ENCODE measurements at places on chromosomes 6 and 20. TPM values are rescaled to one million over a fixed set of nuclear protein-coding genes. Genes with fewer than 3 reads are reported as not detected.

Gene NECAB3
- 77.2 TPM for total RNA-seq

Gene PLTP
- total RNA-seq = 92.1 TPM

Gene TRAPPC3L
- not detected for total RNA-seq

Gene WFDC10B
- total RNA-seq = not detected

Gene GPR63
- 4.8 TPM for total RNA-seq

Gene PGC
- not detected for total RNA-seq

Gene PGM3
- 81.9 TPM for total RNA-seq

Gene TP53RK
- total RNA-seq = 10.5 TPM

Gene FOXS1
- not detected for total RNA-seq

DNA sequence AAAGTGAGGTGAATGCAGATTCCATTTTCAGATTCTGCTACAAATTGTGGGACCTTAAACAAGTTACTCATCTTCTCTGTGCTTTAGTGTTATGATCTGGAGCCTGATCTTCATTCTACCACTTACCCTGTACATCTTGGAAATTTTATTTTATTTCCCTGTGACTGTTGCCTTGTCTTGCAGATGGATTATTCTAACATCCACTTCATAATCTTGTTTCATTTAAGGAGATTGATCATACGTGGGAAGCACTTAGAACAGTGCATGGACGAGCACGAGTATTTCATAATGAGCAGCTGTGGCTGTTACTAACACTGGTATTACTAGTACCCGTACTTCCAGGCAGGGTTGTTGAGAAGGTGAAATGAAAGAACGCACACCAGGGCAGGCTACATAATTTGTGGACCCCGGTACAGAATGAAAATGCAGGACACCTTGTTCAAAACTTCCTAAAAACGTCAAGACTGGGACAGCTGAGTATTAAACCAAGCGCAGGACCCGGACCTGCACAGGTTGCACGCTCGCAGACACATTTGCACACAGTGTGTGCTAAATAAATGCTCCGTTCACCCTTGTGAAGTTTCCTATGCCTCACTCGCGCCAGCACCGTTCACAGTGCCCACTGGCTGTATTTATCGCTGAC lies 535 bp upstream of the CCDC170 start:
- H3K4me1 ChIP-seq = peaks cover 3% of the 10 kb centered on the region
- H3K4me3 ChIP-seq = peak overlapping the region; percentile 85
- peaks cover 17% of the 10 kb centered on the region for H3K27me3 ChIP-seq
- no peaks in the 10 kb centered on the region for H3K36me3 ChIP-seq

DNA sequence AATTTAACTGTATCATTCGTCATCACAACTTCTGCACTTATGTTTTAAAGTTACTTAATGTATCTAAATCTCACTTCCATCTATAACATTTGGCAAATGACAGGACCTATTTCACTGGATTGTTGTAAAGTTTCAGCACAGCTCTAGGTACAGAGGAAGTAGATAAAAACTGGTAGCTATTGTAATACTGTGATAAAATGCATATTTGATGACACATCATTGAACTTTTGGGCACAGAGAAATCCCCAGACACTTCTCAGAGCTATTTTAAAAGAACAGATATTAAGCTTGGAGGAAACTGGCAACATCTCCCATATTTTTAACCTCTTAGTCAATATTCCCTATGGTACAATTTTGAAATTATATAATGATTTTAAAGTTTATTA lies 138.7 kb downstream of the RFPL4B start:
- H3K27me3 ChIP-seq = no peaks in the 10 kb centered on the region
- no peak for DNase-seq
- H3K4me1 ChIP-seq = no peaks in the 10 kb centered on the region
- H3K36me3 ChIP-seq = no peaks in the 10 kb centered on the region
- H3K27ac ChIP-seq = no peak overlapping the region
- H3K4me3 ChIP-seq = no peak overlapping the region

GRCh38 chr20:18577942-18578341 lies 9.9 kb upstream of the DTD1 start:
- H3K36me3 ChIP-seq = no peaks in the 10 kb centered on the region
- H3K27me3 ChIP-seq = no peaks in the 10 kb centered on the region

DNA sequence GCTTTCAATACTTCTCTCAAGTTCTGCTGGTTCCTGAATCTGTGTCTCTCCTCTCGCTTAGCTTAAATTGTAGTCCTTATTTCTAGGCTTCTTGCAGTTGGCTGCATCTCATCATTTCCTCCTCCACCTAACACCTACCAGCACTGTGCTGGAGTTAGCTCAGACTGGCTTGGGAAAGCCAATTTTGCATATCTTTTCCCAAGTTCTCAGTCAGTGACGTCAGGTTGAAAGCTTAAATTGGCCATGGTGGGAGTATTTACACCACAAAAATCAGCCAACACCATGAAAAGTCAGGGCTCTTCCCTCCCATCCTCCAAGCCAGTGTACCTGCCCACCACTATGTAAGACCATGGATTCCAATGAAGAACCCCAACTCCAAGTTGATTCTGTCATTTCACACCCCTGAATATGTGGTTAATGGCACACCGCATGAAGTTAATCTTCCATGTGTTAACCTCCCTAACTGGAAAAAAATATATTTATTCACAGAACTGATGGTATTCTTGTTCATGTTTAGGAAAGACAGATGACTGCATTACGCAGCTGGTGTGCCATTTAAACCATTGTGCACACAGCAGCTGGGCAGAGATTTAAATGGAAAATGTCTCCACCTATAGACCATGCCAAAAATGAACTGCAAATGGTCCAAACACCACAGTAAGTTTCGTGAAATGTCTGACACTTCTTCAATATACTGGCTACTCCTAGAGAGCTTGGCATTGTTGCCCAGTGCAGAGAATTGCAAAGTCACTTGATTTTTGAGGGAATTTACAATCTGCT lies 274.1 kb upstream of the MAP3K7 start:
- DNase-seq = no peak
- H3K27me3 ChIP-seq = no peaks in the 10 kb centered on the region
- no peak overlapping the region for H3K4me3 ChIP-seq
- no peak overlapping the region for H3K27ac ChIP-seq
- no peaks in the 10 kb centered on the region for H3K36me3 ChIP-seq
- H3K4me1 ChIP-seq = no peaks in the 10 kb centered on the region

- no peak overlapping the region for H3K27ac ChIP-seq
- H3K4me3 ChIP-seq = no peak overlapping the region
- H3K4me1 ChIP-seq = no peaks in the 10 kb centered on the region
- H3K27me3 ChIP-seq = no peaks in the 10 kb centered on the region
- no peak for DNase-seq
Measured at GRCh38 chr6:1322156-1322555, 10.3 kb downstream of the FOXQ1 start.

DNA sequence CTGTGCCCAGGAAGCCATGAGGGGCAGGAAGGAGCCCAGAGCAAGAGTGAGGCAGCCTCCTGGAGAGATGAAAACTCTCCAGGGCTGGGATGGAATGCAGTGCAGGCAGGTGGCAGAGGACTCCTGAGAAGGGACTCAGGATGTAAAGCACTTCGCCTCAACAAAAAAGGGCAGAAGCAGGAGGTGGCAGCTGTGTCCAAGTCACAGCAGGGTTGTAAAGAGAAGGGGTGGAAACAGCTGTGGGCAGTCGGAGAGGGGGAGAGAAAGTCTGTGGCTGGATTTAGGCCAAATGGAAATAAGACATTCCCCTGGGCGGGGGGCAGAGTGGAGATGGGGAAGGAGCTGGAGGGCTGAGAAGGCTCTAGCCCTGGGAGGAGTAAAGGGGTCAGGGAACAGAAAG lies 34.9 kb downstream of the CYP21A2 start:
- no peak overlapping the region for H3K4me3 ChIP-seq
- H3K36me3 ChIP-seq = no peaks in the 10 kb centered on the region
- no peaks in the 10 kb centered on the region for H3K27me3 ChIP-seq
- no peak for DNase-seq
- no peak overlapping the region for H3K27ac ChIP-seq

DNA sequence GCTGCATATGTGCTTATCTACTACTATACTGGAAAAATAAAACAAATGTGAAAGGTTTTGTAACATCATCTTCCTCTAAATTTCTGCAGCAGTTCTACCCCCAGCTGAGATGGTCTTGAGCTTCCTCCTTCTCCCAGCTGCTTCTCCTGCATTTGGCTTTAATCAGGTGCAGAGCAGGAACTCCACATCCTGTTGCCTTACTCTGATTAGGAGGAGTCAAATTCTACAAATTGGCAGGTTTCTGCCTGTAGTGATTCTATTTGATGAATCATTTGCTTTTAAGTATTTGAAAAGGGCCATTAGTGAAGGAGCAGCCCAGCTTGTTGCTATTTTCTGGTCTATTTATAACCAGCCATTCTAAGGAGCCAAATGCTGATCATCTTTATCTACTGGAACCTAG lies 224.5 kb downstream of the GMDS start:
- no peak overlapping the region for H3K27ac ChIP-seq
- H3K36me3 ChIP-seq = no peaks in the 10 kb centered on the region
- no peaks in the 10 kb centered on the region for H3K27me3 ChIP-seq
- no peak for DNase-seq
- H3K4me3 ChIP-seq = no peak overlapping the region

DNA sequence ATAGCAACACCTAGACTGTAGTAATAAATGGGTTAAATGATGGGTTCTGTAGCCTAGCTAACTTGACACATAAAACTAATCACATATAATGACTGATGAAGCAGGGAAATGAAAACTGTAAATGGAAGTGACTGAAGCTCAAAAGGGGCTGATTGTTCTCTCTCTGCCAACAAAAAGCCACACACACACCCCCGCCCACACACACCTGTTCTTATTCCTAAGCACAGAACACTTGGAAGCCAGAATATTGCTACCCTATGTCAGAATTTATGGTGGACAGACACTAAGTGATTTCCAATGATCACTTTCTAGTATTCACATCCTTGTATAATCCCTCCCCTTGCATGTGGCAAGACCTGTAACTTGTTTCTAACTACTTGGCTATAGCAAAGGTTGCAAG lies 603.5 kb downstream of the UTRN start:
- H3K27ac ChIP-seq = no peak overlapping the region
- H3K4me3 ChIP-seq = no peak overlapping the region
- no peaks in the 10 kb centered on the region for H3K27me3 ChIP-seq
- H3K4me1 ChIP-seq = no peaks in the 10 kb centered on the region
- H3K36me3 ChIP-seq = no peaks in the 10 kb centered on the region

GRCh38 chr6:29793036-29793356 lies 34.6 kb upstream of the HLA-G start:
- peaks cover 76% of the 10 kb centered on the region for H3K27me3 ChIP-seq
- no peak overlapping the region for H3K27ac ChIP-seq
- no peaks in the 10 kb centered on the region for H3K36me3 ChIP-seq

DNA sequence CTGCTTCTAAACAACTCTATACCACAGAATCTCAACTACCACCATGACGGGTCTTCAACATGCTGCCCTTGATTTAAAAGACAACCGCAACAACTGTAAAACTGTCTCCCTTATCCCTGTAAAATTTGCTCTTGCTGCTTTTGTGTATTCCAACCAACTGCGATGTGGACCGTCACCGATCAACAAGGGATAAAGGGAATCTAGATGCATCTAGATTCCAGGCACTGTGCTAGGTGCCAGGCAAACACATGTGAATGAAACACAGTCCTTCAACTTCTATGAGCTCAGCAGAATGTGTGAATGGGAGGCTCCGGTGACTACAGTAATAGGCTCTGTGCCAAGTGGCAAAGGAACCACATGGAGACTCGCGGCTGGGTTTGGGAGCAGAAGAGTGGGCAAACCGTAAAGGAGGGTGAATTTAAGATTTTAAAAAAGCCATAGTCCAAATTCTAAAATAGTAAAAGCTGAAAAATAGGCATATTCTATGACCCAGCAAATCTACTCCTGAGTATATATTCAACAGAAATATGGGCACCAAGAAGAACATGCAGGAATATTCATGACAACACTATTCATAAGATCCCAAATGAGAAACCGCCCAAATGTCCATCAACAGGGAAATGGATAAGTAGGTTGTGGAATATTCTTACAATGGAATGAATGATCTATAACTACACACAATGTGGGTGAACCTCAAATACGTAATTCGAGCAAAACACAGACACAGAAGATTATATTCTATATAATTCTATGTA lies 3.7 kb upstream of the PRND start:
- H3K27me3 ChIP-seq = no peaks in the 10 kb centered on the region
- DNase-seq = peak; percentile 35
- H3K4me1 ChIP-seq = peaks cover 11% of the 10 kb centered on the region

GRCh38 chr20:11553603-11554002 lies 364.1 kb upstream of the BTBD3 start:
- no peaks in the 10 kb centered on the region for H3K4me1 ChIP-seq
- no peaks in the 10 kb centered on the region for H3K36me3 ChIP-seq
- DNase-seq = no peak

DNA sequence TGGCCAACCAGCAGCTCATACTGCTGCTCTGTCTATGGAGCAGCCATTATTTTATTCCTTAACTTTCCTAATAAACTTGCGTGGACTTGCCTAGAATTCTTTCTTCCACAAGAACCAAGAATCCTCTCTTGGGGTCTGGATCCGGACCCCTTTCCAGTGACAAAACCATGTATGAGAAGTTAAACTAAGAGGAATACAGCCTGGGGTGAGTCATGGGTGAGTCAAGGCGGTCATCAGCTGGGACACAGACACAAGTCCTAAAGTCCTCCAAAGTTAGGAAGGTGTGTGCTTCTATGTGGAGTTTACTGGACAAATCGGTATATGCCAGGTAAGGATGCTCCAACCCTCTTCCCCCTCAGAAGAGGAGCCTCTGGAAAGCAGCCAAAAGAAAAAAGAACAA lies 690.0 kb upstream of the CHD6 start:
- H3K4me3 ChIP-seq = no peak overlapping the region
- no peaks in the 10 kb centered on the region for H3K4me1 ChIP-seq
- H3K27ac ChIP-seq = no peak overlapping the region
- DNase-seq = no peak
- H3K36me3 ChIP-seq = no peaks in the 10 kb centered on the region

DNA sequence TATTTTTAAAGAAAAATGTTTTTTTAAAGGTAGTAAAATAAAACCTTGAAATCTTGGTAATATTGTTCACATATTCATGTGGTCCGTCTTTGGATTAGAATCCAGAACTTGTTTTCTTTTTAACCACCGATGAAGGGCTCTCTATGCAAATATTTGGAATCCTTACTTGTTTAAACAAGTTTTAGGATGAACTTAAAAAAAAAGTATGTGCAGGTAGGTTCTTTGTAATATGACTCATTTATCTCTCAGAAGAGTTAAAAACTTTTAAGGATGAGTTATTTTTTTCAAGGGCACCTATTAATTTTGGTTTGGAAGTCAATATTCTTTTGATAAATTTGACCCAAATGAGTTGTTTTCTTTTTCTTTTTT lies 8.9 kb downstream of the DSP start:
- no peak for DNase-seq
- no peak overlapping the region for H3K27ac ChIP-seq
- peaks cover 9% of the 10 kb centered on the region for H3K4me1 ChIP-seq
- no peak overlapping the region for H3K4me3 ChIP-seq
- H3K36me3 ChIP-seq = peaks cover 15% of the 10 kb centered on the region
- no peaks in the 10 kb centered on the region for H3K27me3 ChIP-seq
